ENCODE measurements at places on chromosomes 7 and 10.

- no peak for DNase-seq
These were observed 549 bp downstream of the CALY start for GRCh38 chr10:133336118-133336576.

- DNase-seq, result no peak
These were observed 35.6 kb upstream of the CNPY1 start for GRCh38 chr7:155581954-155582353.

DNA sequence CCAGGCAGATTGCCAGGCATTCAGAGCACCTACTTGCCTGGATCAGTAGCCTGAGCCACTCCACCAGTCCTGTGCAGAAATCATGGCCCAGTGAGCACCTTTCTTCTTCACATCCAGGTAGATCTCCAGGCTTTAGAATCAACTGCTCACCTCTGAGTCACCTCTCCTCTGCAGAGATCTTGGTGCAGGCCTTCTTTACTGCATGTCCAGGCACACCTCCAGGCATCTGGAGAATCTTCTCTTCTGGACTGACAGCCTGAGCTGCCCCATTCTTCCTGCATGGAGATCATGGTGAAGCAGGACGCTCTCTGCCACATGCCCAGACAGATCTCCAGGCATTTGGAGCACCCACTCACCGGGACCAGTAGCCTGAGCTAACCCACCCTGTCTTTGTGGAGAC is 894.5 kb upstream of the MBL2 start:
- DNase-seq, result no peak

DNA sequence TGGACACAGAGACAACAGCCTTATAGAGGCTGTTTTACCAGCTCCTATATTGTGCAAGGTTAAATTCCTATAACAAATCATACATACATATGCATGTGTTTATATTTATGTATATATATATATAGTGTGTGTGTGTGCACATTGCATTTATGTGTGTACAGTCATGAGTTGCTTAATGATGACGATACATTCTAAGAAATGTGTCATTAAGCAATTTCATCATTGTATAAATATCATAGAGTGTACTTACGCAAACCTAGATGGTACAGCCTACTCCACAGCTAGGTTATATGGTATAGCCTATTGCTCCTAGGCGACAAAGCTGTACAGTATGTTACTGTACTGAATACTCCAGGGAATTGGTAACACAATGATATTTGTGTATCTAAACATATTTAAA is 30.1 kb upstream of the TNKS2 start:
- no peak for DNase-seq

DNA sequence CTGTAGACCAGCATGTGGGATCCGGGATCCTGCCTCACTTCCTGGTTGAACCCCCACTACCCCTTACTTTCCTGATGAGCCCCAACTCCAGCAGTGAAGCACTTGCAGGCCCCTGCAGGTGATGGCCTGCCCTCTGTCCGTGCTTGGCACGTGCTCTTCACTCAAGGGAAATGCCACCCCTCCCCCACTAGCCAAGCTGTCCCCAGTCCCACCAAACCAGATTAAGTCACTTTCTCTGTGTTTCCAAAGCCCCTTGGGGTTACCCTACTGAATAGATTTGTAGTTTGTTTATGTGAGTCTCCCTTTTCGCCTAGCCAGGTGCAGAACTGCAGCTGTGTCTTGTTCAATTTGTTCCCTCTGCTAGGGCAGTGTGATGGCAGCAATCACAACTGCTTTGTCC is 121.7 kb downstream of the WDFY4 start:
- DNase-seq, result no peak

Data from epithelial cell of proximal tubule (primary cell).